Type B pancreatic cell (in vitro differentiated cells): ENCODE measurements at places on chromosomes 7 and 10. TPM values are rescaled to one million over a fixed set of nuclear protein-coding genes. Genes with fewer than 3 reads are reported as not detected.

SFRP4 gene
- 0.14 and 4.4 TPM in 2 replicates for total RNA-seq

SFTPA1 gene
- 0.22 and 5.9 TPM in 2 replicates for total RNA-seq

OR2A5 gene
- total RNA-seq, result not detected in 2 replicates

ZNF365 gene
- 0.38 and 0.63 TPM in 2 replicates for total RNA-seq

GRCh38 chr10:8017277-8017676 lies 37.2 kb upstream of the GATA3 start:
- no peak for DNase-seq

WAPL gene
- total RNA-seq, result 41.3 and 42.4 TPM in 2 replicates

DNA sequence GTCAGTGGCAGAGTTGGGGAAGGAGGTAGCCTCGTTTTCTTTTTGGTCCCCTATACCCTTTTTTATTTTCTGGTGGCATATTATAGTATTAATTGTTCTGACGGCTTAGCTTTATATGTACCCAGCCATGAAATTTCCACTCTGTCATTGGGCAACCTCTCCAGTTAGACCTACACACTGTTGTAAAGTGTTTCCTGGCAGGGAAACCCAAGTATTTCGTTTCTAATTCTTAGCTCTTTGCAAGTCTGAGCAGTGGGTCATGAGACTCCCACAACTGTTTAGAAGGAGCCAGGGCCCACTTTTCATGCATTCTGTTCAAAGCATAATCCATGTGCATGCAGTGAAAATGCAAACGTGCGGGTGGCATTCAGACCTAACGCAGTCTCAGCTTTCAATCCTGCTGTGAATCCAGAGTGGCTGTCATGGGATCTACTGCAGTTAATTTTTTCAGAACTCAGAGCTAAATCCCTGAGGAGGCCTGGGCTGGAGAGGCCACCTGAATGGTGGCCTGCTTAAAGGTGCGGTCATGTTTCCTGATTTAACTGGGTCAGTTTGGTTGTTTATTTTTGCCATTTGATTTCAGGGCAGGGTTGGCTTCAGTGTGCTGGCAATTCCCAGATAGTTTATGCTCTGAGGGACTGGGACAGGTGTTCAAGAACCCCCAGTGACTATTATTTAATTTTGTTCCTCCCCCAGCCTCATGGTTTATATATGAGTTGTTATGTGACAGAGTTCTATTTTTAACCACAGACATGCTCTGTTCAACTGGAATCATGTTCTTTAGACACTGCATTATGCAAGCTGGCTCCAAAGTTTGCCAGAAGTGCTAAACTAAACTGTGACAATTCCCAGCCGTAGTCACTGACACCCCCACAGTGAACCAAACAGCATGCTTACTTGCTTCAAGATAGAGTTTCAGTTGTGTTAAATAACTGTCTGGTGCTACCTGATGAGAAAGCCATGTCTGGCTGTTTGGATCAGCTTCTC lies 27.4 kb upstream of the SYPL1 start:
- DNase-seq, result no peak
